Amygdala (tissue), 56 donors: ENCODE measurements at places on chromosomes 11 and 22.

DNA sequence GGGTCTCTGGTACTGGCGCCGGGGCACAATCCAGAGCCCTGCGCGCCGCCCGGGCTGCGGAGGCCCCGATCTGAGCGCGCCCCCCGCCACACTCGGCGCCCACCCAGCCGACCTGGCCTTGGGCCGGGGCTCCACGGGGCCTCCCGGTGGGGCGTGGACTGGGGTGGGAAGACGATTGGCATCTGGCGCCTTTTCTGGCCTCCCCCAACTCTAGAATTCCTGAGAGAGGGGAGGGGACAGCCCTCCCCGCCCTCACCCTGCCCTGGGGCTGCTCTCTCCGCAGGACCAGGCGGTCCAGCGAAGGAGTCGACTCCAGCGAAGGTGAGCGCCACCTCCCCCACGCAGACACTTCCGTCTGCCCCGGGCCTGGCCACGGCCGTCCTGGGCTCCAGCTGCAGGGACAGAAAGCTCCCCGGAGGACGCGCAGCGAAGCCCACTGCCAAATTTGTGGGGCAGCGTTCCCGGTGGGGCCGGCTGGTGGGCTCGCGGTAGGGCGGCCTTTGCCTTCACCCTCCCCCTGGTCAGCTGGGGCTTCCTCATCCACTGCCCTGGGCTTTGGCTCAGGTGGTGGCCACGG is 593 bp downstream of the SSH3 start:
- no peak for DNase-seq

DNA sequence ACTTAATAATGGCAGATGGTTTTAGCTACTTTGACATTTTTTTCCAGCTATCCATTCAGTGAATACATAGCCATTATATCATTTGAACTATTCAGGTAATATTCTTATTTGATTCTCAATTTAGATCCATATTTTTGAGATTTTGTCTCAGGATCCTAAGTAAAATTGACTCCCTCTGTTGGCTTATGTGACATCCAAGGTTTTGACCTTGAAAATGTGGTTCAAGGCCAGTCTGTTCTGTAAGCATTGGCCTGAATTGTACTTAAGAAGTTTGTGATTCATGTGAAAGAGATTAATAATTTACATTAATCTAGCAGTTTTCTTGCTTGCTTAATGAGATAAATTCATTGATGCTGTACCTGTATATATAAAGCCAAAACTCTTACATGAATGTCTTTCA is 1.6 kb upstream of the SLC17A6 start:
- DNase-seq: no peak

- no peak for DNase-seq
These were observed 101.7 kb downstream of the MORC2 start for GRCh38 chr22:30866811-30867271.

- DNase-seq: no peak
These were observed 59.1 kb upstream of the MPEG1 start for GRCh38 chr11:59271811-59272327.

- DNase-seq: no peak
These were observed 1388.0 kb downstream of the BRD1 start for GRCh38 chr22:48439560-48440135.

DNA sequence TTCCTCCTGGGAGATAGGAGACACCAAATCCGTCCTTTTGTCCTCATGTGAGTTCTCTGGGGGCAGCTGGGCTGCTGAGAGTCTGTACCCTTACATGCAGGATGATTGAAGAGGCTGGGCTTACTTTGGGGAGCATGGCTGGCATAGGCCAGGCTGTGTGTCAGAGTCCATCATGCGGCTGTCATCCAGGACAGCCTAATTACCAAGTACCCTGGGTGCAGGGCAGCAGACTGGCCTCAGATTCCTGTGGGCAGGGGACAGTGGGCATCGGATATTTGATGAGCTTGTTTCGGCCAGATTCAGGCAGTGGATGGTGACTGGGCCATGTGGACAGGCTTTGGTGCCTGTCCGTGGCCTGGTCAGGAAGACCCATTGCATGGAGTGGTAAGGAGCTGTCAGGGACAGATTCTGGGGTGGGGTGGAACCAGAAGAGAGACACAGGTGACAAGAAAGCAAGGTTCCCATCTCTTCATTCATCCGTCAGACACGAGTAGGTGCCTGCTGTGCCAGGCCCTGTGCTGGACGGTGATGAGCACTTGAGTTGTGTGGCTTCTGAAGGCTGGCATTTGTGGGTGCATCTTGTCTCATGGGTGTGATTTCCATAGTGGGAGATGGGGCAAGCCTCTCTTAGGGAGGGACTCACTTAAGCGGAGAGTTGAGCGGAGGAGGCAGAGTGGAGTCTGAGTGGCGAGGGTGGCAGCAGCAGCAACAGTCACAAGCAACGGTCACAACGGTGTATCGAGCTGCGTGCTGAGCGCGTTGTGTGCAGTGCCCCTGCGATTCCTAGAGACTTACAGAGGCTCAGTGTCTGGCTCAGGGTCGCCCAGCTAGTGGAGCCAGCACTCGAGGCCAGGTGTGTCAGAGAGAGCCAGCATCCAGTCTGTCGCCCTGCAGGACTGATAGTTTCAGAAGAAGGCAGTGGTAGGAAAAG is 48.7 kb downstream of the TBC1D22A start:
- no peak for DNase-seq
